ENCODE measurements at places on chromosomes 2 and 18.

DNA sequence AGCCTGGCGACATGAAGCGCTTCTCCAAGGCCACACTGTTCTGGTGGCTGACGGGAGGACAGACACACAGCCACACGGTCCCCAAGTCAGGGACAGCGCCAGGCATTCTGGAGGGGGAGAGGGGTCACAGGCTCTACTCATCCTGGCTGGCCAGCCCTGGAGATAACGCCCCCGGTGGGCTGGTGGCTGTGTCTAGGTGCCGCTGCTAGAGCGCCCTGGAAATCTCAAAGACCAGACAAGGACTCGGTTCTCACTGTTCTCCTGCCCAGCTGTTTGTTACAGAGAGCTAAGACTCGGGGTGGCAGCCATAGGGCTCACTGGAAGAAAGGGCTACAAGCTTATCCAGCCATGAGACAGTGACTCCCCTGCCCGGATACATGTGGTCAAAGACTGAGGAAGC, 72.0 kb downstream of the KCNF1 start:
- no peak for DNase-seq

- no peak for DNase-seq
Measured at GRCh38 chr18:346600-346999, 78.8 kb upstream of the THOC1 start.

GRCh38 chr2:236616031-236616430, 46.4 kb downstream of the ACKR3 start:
- no peak for DNase-seq

DNA sequence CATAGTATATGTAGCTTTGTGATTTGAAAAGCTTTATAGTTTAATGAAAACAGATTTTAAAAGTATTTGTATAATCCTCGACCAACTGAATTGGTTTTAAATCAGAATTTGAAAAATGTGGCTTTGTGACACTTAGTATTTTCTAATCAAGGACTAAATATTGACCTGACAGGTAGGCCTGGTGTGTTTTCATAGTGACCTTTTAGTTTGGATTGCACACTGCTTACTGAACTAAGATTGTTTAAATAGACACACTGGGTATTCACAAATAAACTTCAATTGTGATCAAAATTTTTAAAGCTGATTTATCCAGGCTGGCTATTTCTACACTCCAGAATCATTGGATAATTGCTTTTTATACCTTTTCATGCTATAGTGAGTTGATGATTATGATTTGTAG, 31.8 kb upstream of the FAM237A start:
- DNase-seq: no peak

- no peak for DNase-seq
Measured at GRCh38 chr2:157261199-157261782, 3.8 kb downstream of the GALNT5 start.

DNA sequence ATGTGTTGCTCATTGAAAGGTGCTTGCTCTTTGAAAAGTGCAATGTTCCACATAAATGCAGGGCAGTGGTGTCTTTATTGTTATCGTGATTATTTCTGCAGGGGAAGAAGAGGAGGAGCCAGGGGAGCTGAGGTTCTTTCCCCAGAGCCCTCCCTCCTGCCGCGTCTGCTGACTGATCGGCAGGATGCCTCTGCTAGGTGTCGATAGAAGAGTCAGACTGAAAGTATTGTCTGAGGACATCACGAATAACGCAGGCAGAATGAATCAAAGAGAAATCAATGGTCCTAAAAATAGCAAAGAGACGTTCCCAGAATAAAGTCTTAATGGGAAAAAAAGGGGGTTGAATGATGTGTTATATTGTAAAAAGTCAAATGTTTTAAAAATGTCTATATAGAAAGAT, 47.4 kb upstream of the SIX3 start:
- no peak for DNase-seq

Measured in activated naive CD4-positive, alpha-beta T cell (primary cell).